ENCODE measurements at places on chromosomes 11 and 22. TPM values are rescaled to one million over a fixed set of nuclear protein-coding genes. Genes with fewer than 3 reads are reported as not detected.

- H3K27me3 ChIP-seq, result no peaks in the 10 kb centered on the region
- no peaks in the 10 kb centered on the region for H3K36me3 ChIP-seq
- no peaks in the 10 kb centered on the region for H3K4me1 ChIP-seq
Measured at GRCh38 chr22:20256551-20257211, 11.4 kb downstream of the RTN4R start.

DNA sequence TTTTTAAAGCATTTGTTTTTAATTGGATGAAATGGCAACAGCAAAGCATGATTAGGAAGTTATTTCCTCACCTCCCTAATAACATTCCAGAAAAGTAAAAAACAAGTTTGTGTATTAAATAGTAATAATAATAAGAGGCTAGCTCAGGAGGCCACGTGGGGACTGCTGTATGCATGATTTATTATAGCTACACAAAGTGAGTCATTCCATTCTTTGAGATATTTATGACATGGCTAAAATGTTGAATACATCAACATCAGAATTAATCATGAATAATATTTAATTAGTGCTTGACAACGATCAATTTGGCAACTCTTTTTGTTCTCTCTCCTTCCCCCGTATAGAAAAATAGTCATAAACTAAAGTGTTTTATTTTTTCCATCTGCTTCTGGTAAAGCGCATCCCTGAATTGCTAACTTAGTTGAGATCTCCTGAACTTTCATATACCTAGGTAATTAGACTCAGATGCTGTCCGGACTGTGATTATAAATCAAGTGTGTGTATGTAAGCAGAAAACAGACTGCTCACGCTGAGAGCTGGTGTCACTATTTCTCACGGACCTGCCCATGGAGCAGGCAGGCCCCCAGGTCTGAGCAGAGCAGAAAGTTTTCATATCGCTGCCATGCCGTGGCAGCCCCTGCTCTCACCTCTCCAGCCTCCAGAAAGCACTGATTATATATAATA, 125.7 kb downstream of the WT1 start:
- no peaks in the 10 kb centered on the region for H3K36me3 ChIP-seq
- H3K27ac ChIP-seq, result no peak overlapping the region
- no peaks in the 10 kb centered on the region for H3K27me3 ChIP-seq

GRCh38 chr22:34210301-34210700, 290.0 kb upstream of the LARGE1 start:
- DNase-seq, result no peak

DNA sequence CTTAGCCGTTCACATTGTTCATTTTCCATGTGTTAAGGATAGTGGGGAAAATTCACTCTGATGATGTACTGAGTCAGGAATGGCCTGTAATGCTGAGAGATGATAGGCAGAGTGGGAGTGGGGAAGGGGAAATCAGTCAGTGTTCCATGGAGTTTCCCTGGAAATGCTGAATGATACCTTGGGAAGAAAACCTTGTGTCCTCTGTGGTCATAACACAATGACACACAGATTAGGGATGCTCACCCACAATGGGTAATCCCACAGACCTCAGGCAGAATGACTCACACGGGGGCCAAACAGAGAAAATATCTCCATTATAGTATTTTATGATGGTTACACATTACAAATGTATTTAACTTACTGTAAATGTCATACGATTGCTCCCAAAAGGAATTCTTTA, 118.0 kb downstream of the SNX19 start:
- H3K4me1 ChIP-seq, result no peaks in the 10 kb centered on the region
- DNase-seq, result no peak
- H3K27me3 ChIP-seq, result peaks cover 4% of the 10 kb centered on the region
- H3K27ac ChIP-seq, result no peak overlapping the region
- H3K4me3 ChIP-seq, result no peak overlapping the region

GRCh38 chr11:46393231-46393616, 1.6 kb upstream of the CHRM4 start:
- no peaks in the 10 kb centered on the region for H3K27me3 ChIP-seq
- DNase-seq, result no peak
- H3K36me3 ChIP-seq, result peaks cover 2% of the 10 kb centered on the region
- no peak overlapping the region for H3K27ac ChIP-seq

The DEPDC7 gene
- total RNA-seq, result 64.8 TPM

The SNX32 gene
- total RNA-seq, result 0.09 TPM

Data from liver (tissue), 10 donors.